HS-27A (cell line): ENCODE measurements at places on chromosomes 7 and 10.
A peak's percentile ranks its signal among the peaks of the same experiment; 100 is the strongest.

- DNase-seq: peak; percentile 29
Observed at GRCh38 chr10:90227217-90227656, 525.8 kb downstream of the KIF20B start.

DNA sequence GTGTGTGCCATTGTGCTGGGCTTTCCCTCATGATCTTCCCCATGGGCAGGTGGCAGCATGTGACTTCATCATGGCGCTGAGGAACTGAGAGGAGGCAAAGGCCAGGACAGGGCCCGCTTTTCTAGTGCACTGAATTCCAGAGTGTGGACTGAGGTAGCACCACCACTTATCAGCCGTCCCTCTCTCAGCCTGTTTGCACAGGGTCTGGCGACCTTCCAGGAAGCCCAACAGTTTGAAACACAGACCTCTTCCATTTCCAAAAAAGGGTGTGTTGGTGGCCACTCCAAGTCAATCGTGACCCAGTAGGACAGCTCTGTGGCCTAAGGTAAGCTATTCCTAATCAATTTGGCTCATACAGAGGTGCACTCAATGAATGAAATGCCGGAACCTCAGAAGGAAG is 4.4 kb downstream of the DNAJC30 start:
- no peak for DNase-seq

GRCh38 chr10:60777696-60778213 is 523 bp upstream of the CDK1 start:
- no peak for DNase-seq

DNA sequence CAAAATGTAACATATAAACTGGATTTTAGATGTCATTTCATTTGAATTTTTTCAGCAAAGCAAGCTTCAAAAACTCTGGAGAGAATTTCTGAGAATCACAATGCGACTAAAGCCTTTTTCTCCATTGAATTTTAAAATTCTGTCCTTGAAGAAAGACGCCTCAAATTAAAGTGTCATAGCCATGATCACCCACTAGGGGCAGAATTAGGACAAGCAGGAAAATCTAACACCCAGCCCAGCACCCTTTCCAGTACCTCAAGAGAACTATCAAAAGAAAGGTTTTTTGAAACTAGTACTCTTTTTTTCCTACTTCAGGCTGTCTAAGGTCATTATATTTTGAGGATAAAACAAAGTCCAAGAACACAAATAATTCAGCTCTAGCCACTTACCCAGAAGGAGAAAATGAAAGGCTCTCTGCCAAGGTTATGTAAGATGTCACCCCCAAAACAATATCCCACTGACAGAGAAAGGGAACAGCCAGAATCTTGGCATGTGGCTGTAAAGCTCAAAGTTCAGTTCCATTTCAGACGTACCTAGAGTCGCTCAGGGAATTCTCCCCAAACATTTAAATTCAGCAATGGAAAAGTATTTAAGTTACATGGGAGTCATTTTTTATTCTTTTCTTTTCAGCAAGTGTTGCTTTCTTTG is 299.4 kb downstream of the SNX13 start:
- no peak for DNase-seq

GRCh38 chr7:155869784-155870076 is 57.5 kb upstream of the SHH start:
- DNase-seq: no peak

DNA sequence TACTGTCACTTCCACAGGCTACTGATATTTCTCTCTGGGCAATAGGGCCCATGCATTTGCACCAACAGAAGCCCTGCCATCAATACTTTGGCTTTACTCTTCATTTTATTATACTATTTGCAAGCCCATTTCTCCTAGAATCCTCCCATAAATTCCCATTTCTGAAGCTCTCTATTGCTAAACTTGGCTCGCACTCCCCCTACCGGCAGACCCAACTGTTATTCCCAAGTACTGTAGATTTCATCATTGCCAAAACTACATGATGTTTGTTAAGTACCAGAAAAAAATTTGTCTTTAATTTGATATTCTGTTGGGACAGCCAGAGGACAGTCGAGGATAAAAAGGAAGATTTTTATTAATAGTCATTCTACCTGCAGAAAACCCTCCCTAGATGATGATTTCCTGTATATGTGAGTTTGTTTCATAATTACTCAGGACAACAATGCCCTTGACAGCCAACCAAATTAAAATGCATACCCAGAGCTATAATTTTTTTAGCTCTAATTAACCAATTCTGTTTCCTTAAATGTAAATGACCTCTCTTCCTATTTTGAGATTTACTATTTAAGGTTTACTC is 298.6 kb downstream of the REEP3 start:
- no peak for DNase-seq

DNA sequence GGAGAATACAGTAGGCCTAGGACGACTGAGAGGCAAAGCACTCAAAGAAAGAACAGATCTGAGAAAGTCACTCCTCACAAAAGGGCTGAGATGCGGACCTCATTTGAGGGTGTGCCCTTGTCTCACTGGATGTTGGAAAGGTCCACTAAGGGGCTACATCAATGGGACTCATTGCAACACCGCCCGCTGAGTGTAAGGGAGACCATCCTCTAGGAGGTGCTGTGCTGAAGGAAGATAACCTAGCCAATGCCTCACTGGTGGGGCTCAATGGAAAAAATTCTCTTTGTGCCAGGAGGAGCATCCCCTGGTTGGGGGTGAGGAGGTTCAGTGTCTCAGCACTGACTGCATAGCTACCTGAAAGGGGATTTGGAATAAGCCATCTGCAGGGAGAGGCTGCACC is 758.7 kb upstream of the CELF2 start:
- no peak for DNase-seq

DNA sequence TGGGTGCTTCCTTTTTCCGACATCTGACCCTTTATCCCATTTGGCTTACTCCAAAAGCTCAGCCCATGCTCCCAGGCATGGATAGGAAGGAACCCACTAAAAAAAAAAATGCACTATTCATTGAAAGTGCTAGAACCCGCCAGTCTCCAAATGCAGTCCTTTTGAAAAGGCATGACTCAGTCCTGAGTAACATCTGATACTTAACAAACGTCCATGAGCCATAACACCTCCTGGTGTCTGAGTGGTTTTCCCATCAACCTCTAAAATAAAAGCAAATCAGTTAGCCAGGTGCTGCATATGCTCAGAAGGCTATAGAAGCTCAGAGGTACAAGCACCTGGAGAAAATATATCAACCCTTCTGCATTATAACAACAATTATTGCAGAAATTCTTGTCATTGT is 45.0 kb upstream of the CACUL1 start:
- no peak for DNase-seq

GRCh38 chr7:32915041-32915536 is 23.5 kb upstream of the KBTBD2 start:
- no peak for DNase-seq

- no peak for DNase-seq
Observed at GRCh38 chr7:114375907-114376306, 38.7 kb upstream of the FOXP2 start.

DNA sequence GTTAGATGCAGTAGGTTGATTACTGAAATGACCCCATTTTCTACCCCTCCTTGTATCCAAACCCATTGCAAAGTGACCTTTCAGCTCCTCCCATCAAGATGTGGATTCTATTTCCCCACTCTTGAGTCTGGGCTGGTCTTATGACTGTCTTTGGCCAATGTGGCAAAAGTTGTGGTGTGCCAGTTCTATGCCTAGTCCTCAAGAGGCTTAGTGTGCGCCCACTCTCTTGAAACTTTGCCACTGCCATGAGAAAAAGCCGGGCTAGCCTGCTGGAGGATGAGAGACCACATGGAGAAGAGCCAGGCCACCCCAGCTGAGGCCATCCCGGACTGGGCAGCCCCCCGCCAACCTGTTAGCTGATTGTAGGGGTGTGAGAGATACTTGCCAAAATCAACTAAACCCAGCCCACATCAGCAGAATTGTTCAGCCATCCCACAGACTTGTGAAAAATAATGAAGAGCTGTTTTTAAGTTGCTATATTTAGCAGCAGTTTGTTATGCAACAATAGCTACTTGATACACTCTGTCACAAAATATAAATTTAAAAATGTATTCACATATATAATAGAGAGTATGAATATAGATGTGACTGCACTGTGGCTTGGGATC is 131.0 kb upstream of the PALS2 start:
- DNase-seq: no peak

GRCh38 chr10:119250641-119251314 is 43.4 kb downstream of the GRK5 start:
- DNase-seq: no peak

DNA sequence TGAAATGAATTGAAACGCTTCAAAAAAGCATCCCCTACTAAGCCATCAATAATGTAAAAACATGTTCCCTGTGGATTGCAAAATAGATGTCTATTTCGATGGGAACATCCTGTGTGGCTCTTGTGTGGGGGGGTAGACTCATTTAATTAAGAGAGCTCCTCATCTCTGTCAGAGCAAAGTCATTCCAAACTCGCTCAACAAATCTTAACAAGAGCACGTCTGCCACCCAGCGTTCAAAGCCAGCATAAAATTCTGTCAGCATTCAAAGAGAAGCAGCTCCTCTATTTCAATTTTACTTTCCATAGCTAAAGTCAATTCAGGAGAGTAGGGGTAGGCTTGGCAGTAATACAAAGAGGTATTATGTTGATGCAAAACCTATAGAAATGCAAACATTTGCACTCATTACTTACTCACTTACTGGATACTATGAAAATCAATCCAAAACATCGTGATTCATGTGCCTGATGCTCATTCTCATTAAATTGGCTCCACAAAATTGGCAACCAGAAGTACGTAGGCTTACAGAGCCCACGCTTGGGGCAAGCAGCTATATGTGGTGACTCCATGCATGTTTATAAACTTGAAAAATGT is 114.9 kb downstream of the IPMK start:
- DNase-seq: no peak

DNA sequence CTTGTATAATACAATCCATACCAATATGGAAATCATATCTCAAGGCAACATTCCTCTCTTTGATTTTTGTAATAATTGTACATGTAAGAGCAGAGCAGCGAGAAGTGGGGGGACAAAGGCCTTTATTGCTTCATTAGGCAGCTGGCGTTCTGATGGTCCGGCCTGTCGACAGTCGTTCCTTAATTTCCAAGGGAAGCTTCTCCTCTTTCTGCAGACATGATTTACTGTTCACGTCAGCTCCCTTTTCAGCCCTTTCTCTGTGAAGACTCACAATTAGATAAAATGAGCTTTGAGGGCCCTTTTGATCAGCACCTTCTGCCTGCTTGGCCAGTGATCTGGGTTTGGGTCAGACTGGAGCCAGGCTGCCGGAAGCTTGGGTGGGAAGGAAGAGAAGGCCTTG is 65.6 kb upstream of the CTBP2 start:
- DNase-seq: no peak

- DNase-seq: no peak
Observed at GRCh38 chr10:75245354-75246250, 9.8 kb upstream of the COMTD1 start.

- no peak for DNase-seq
Observed at GRCh38 chr10:124802313-124802675, 675 bp downstream of the ABRAXAS2 start.

- DNase-seq: no peak
Observed at GRCh38 chr7:45421806-45422205, 152.4 kb upstream of the ADCY1 start.

DNA sequence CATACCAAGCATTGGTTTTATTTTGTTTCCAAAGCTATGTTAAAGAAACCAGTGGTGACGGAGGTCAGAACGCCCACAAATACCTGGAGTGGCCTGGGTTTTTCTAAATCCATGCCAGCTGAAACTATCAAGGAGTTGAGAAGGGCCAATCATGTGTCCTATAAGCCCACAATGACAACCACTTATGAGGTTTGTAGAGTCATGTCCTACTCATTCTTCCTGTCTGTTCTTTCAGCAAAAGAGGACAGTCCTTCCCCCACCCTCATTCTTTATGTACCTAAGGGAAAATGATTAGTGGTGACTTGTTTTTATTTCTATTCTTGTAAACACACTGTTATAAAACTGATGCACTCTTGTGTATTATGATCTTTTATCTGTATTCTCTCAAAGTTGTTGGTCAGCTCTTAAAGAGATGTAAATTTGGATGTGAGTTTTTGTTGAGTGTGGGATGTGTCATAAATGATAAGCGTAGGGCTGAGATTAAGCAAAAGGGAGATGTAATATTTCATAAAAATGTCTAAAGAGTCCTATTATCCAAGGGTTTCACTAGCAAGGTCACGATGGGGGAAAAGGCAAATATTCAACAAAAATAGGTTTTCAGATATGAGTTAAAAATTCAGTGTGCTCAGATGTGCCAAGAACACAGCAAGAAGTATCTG is 294.4 kb downstream of the BICC1 start:
- no peak for DNase-seq

DNA sequence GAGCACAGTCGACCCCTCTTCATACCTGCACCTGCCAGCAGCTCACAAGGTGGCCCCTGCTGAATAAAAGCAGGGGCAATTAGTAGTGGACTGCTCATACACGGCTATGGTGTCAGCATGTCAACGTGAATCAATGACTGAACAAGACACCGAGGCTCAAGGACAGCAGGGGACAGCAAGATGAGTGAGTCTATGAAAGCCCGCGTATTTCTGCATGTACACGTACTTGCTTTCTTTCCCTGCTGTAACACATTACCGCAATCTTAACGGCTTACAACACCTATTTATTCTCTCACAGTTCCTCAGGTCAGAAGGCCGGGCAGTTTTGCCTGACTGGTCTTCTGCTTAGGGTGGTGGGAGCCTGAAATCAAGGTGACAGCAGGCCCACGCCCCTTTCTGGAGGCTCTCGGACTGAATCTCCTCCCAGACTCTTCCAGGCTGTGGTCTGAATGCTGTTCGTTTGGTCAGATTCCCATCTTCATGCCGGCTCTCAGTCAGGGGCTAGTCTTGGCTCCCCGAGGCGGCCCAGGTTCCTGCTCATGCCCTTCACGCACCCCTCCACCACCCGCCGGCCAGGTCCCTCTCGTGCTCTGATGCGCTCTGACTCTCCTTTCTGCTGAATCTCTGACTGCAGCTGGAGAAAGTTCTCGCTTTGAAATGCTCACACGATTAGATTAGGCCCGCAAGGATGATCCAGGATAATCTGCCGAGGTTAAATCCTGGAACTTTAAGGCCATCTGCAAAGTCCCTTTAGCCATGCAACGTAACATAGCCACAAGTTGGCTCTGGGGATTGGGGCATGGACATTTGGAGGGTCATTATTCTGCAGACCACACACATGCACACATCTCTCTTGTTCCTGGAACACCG is 7.8 kb upstream of the PPP2R2D start:
- no peak for DNase-seq

GRCh38 chr7:2809903-2810625 is 34.0 kb downstream of the GNA12 start:
- DNase-seq: no peak
